DMS53 (cell line): ENCODE measurements at places on chromosomes 11 and 22.

- DNase-seq, result no peak
Observed at GRCh38 chr11:60977224-60977623, 5.7 kb downstream of the CD6 start.

DNA sequence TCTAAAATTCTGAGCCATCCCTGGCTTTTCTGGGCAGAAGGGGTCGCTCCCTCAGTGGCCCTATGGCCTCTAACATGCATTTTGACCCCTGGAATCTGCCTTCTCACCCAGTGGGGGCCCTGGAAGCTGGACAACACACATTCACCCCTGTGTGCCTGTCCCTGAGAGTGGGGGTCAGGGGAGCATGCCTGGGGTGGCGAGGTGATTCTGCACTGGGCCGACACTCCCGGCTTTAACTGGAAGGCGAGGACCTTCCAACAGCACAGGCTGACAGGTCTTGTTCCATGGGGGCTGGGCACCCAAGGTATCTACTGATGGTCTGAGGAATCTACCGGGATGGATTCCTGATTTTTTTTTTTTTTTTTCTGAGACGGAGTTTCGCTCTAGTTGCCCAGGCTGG, 10.7 kb downstream of the PPM1F start:
- DNase-seq, result no peak

- DNase-seq, result peak; percentile 71
Observed at GRCh38 chr11:65425971-65426838, 3.6 kb downstream of the NEAT1 start.

- DNase-seq, result no peak
Observed at GRCh38 chr11:82811369-82811768, 77.7 kb upstream of the FAM181B start.

GRCh38 chr11:21492931-21493330, 700.0 kb upstream of the ANO5 start:
- DNase-seq, result no peak

- peak; percentile 44 for DNase-seq
Observed at GRCh38 chr11:68798221-68798813, 43.4 kb downstream of the CPT1A start.

- DNase-seq, result no peak
Observed at GRCh38 chr11:122733318-122733717, 77.8 kb downstream of the UBASH3B start.

- DNase-seq, result no peak
Observed at GRCh38 chr11:64585150-64585549, 5.9 kb upstream of the SLC22A12 start.

- no peak for DNase-seq
Observed at GRCh38 chr22:30780026-30780425, 85.4 kb downstream of the OSBP2 start.

DNA sequence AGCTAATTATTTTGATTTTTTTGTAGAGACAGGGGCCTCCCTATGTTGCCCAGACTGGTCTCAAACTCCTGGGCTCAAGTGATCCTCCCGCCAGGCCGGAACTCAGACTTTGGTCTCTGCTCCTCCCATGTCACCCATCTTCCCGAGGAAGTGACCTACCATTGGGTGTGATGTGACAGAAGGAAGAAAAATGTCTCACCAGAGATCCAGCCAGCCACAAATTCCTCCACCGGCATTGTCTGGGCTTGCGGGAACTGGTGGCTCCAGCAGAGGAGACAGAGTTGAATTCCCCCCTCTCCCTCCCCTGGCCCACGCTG, 772 bp downstream of the SLC25A45 start:
- no peak for DNase-seq

DNA sequence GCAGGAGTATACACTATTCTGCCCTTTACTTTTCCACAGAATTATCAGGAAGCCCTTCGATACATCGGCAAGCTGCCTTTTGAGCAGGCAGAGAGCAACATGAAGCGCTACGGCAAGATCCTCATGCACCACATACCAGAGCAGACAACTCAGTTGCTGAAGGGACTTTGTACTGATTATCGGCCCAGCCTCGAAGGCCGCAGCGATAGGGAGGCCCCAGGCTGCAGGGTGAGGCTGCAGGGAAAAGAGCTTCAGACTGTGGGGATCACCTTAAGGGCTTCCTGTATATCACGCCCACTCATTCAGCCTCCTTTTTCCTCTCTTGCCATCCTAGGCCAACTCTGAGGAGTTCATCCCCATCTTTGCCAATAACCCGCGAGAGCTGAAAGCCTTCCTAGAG, 6.8 kb upstream of the HMBS start:
- no peak for DNase-seq

GRCh38 chr11:215581-216037, 8.1 kb downstream of the RIC8A start:
- DNase-seq, result peak; percentile 63
